Transverse colon (tissue), 4 donors: ENCODE measurements at places on chromosomes 2 and 18.

GRCh38 chr2:101355401-101356054, 31.8 kb downstream of the CREG2 start:
- no peak for DNase-seq

GRCh38 chr2:30964334-30965005, 157.2 kb upstream of the CAPN13 start:
- DNase-seq: no peak

DNA sequence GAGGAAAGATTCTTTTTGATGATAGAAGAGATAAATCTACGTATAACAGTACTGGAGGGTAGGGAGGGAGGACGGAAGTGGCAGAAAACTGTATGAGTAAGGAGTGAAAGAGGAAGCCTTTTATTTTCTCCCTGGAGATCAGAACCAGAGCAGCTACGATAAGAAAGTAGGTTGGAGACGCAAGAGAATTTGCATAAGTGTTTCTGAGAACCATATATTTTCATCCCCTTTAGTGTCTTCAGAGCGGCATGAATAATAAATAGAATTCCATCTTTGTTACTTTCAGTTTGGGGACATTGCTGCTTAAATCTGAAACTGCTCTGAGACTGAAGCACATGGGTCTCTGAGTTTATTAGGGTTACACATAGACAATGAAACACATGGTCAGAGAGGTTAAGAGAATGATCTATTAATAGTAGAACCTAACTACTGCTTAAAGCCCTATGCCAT, 230.2 kb upstream of the TNP1 start:
- no peak for DNase-seq

- peak; percentile 24 for DNase-seq
Observed at GRCh38 chr18:24659827-24660720, 199.6 kb downstream of the HRH4 start.

DNA sequence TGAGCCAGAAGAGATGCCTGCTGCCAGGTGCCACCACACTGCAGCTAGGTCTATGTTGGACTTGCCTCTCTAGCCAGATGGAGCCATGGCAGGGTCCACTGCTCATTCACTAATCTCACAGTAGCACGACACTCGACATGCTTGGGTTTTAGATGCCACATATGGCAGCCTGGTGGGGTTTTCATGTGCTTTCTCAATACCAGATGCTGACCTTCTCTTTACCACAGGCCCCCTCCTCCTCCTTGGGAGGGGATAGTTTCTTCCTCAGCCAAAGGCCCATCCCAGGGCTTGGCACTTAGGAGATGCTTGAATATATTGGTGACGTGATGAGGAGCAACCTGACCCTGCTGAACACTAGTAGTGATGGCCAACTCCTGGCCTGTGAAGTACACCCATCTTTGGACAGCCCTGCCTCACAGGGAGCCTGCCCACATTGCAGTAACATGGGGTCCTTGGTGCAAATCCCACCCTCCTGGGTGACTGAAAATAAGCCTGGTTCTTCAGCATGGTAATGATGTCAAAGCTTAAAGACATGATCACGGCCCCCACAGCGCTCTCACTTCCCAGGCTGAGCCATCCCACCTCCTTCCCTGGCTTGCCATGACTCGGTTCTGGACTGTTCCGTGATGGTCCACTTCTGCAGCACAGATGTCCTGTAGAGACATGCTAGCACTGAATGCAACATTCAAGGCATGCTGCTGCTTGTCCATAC, 227.5 kb downstream of the SH3RF3 start:
- DNase-seq: no peak

- no peak for DNase-seq
Observed at GRCh38 chr2:66866331-66867062, 431.6 kb downstream of the MEIS1 start.

DNA sequence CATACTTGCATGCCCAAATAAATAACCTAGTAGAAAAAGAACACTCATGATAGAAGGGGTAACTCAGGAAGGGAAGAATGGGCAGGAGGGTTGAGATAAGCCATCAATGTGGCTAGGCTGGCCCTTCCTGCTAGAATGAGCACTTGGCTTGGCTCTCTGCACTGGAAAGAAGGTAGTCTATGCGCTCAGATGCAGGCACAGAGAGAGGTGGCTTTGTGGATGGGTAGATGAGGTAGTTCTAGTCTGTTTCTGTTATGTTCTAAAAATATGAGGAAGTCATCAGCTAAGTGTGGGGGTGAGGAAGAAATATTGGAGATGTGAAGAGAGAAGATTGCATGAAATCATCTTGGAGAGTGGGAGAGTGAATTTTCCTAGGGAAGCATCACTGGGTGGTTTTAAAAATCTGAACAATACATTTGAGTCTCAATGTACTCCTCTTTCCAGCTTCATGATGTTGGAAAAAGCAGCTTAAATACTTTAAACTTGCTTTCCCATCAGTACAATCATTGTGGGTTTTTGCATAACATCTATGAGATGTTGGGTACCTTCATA, 357.1 kb downstream of the CNTNAP5 start:
- no peak for DNase-seq

GRCh38 chr2:65313126-65313953, 85.7 kb downstream of the ACTR2 start:
- no peak for DNase-seq

GRCh38 chr2:190050001-190050400, 12.5 kb downstream of the MSTN start:
- no peak for DNase-seq

- DNase-seq: no peak
Observed at GRCh38 chr2:193810533-193810932, 1615.8 kb upstream of the TMEFF2 start.

DNA sequence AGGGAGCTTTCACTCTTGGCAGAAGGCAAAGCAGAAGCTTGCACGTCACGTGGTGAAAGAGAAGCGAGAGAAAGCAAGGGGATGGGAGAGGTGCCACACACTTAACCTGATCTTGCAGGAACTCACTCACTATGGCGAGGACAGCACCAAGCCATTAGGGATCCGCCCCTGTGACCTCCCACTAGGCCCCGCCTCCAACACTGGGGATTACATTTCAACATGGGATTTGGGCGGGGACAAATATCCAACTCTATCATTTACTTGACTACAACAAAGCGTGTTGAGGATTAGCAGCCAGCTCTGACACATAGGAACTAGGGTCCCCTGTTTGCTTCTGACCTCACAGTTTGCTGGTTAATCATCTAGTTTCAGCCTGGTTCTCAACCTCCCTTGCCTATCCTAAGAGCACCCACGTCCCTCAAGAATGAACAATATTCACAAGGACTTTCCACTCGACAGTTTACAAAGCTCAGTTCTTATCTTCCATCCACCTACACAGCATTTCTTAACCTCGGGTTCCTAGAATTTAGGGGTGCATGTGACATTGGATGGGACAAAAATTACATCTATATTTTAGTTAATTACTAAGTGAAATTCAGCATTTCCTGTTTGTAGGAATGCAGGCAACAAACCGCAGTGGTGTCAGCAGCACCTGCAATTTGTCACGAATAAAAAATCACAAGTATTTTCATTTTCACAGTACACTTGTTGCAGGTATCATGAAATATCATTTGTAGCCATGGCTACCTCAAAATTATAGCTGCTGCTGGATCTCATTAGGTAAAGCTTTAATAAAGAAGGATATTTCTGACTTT, 36.0 kb downstream of the LBH start:
- peak; percentile 19 for DNase-seq

GRCh38 chr2:152716805-152717227, 445 bp downstream of the PRPF40A start:
- peak; percentile 35 for DNase-seq

GRCh38 chr18:59616501-59616900, 80.7 kb downstream of the CCBE1 start:
- DNase-seq: no peak

- DNase-seq: no peak
Observed at GRCh38 chr18:26436176-26437051, 111.9 kb downstream of the KCTD1 start.

DNA sequence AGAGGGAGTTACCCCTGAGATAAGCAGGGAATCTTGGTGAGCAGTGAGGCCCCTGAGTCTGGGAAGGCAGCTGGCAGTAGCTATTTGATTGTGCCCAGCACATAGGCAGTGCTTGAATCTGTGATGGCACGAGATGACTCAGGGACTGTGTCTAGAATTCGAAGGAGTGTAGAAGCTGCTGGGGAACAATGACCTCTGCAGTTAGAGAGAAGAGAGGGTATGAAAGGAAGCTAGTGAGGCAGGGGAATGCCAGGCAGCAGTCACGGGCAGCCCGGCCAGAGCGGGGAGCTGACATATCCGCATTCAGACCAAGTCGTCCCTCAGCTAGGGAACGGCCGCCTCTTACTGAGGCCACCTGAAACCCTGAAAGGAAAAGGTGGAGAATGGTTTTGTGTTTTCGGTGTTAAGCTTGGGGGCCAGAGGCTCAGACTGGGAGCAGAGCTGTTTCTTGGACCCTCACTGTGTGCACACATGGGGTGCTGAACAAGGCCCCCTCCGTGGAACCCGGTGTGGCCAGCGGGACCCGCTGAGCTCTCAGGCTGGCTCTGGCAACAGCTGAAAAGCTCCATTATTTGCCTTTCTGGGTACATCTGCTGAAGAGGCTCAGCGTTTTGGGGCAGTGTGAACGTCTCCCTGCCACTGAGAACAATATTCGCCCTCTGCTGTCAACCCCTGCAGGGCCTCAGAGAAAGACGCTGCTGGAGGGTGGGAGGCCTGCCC, 32.9 kb downstream of the ARHGEF4 start:
- no peak for DNase-seq

DNA sequence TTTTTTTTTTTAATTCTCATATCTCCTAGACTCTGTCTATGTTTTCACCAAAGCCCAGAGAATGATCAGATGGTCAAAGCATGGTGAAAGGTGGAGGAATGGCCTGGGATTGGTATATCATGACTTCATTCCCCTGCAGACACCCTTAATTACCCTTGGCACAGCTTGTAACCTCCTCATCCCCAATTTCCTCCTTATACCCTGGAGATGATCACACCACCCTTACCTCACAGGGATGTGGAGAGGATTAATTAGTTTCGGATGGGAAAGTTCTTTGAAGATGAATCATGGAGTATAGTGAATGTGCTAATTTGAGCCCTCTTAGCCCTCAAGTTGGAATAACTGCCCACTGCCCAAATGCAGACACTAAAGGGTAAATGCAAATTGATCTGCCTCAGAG, 138.0 kb upstream of the LYPD6 start:
- DNase-seq: no peak

- DNase-seq: no peak
Observed at GRCh38 chr18:58051765-58052460, 7.9 kb downstream of the NEDD4L start.

- DNase-seq: no peak
Observed at GRCh38 chr18:63299837-63300745, 19.5 kb downstream of the BCL2 start.

DNA sequence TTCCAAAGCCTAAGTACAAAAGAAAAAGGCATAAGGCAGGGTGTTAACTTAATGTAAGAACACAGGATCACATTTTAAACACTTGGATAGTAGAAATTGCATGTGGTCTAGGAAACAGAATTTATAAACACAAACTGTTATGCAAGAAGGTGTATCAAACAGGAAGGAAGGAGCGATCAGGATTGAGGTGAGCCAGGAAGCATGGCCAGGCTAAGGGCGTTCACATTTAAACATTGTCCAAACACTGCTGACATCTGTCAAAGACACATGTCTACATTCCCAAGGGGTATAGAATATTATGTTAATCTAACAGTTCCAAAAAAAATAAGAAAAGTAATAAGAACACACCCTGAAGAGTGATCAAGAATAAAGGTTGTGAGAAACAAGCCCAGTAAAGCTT, 71.3 kb downstream of the CCDC141 start:
- no peak for DNase-seq

GRCh38 chr18:10020171-10020570, 106.4 kb downstream of the VAPA start:
- DNase-seq: no peak

GRCh38 chr2:204298404-204298803, 246.9 kb upstream of the PARD3B start:
- no peak for DNase-seq

GRCh38 chr2:23523373-23524260, 138.6 kb downstream of the KLHL29 start:
- DNase-seq: peak; percentile 40

DNA sequence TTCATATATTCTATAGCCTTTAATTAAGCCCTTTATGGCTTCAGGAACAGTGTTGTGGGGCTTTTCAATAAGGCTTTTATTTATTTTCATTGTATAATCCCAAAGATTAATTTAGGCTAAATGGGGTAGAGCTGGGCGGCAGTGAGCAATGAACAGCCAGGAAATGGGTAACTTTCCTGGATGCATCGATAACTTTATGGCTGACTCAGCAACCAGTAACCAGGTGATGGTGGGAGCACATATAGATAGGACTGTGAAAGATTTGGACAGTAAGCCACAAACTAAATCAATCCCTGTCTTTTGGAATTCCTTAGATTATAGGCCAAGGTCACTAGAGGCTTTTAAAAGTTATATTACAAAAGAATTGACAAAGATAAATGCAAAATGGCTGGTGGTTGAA, 1260.6 kb upstream of the CELF4 start:
- no peak for DNase-seq

DNA sequence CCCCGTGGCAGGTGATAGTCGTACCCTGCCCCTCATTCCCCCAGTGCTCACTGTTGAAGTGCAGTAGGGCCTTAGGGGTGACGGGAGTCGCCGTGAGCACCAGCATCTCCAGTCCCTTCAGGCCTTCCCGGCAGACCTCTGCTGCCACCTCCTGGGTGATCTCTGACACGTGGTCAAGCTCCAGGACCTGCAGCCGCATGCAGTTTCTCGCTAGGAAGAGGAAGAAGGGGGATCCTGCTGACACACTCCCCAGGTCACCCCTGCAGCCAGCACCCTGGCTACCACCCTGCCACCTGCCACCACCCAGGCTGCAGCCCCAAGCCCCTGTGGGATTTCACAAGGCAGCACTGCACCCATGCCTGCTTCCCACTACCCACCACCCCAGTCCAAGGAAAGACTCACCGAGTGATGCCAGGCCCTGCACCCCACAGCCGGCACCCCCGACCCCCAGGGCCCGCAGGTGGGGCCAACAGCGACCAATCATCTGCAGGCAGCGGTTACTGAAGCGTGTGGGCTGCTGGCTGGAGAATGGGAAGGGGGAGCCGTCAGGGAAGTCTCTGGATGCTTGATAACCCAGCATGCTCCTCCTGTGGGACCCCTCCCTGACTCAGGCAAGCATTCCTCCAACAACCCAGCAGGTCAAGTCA, 23.8 kb downstream of the FBXO41 start:
- peak; percentile 22 for DNase-seq

DNA sequence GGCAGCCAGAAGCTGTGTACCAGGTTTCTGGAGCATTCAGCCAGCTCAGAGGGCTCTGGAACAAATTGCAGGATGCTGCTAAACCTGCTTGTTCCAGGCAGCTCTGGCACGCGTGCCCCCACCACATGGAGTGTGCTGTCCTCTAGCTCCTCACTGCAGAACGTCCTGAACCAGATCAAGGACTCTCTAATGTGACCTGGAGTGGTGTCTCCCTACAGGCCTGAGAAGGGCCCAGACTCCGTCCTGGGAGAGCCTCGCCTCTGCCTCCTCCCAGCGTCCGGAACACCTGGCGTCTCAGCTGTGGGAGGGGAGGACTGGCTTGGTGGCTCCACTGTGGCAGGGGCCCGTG, 115.6 kb upstream of the GPC1 start:
- no peak for DNase-seq
